Activated CD8-positive, alpha-beta T cell treated with anti-CD3 and anti-CD28 coated beads for 36 hours (primary cell): ENCODE measurements at places on chromosomes 6 and 20. TPM values are rescaled to one million over a fixed set of nuclear protein-coding genes. Genes with fewer than 3 reads are reported as not detected.

The PRPF6 gene
- 53.0 TPM for total RNA-seq

The TMEM244 gene
- total RNA-seq = 0.54 TPM

The ATP6V1G2 gene
- 1.1 TPM for total RNA-seq

The FOXF2 gene
- total RNA-seq = not detected

The FLRT3 gene
- total RNA-seq = not detected

The JAG1 gene
- 0.58 TPM for total RNA-seq

The SEL1L2 gene
- not detected for total RNA-seq

The LPA gene
- not detected for total RNA-seq

The GSTA2 gene
- total RNA-seq = not detected

The CPNE5 gene
- total RNA-seq = 0.69 TPM

The C20orf204 gene
- total RNA-seq = 2.8 TPM
